ENCODE measurements at places on chromosomes 16 and 17.

- no peak for DNase-seq
Observed at GRCh38 chr16:11748404-11749254, 6.0 kb upstream of the TXNDC11 start.

DNA sequence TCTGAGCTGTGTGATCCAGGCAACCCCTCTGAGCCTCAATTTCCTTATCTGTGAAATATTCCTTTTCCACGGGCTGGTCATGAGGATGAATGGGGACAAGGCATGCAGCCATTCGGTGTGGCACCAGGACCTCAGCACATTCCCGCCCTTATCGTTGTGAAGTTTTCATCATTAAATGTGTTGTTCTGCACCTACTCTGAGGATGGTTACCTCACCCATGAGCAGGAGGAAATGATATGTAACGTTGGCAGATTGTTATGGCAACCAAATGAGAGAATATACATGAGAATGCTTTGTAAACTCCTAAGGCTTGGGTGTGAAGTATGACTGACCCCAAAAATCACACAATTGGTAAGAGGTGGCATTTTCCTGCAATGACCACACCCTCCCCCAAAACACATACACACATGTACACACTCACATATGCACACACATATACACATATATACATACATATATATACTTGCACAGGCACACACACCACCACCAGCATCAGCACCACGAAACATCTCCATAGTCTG is 39.5 kb downstream of the SMARCE1 start:
- DNase-seq = no peak

DNA sequence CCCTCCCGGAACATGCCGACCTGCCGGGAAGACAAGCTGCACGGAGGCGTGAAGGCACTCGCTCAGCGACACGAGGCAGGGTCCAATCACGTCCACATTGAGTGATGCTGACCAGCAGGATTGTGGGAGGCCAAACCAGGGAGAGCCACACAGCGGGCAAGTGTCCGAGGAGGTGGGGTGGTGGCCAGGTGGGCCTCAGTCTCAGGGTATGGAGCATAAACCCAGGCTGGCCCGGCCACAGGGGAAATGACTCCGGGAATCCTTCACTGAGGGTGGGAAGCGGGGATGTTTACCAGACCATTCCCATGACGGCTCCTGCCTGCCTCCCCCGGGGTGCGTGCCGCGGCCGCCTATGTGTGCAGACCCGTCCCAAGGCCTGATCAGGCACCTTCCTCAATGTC is 62.5 kb downstream of the RPH3AL start:
- DNase-seq = no peak

DNA sequence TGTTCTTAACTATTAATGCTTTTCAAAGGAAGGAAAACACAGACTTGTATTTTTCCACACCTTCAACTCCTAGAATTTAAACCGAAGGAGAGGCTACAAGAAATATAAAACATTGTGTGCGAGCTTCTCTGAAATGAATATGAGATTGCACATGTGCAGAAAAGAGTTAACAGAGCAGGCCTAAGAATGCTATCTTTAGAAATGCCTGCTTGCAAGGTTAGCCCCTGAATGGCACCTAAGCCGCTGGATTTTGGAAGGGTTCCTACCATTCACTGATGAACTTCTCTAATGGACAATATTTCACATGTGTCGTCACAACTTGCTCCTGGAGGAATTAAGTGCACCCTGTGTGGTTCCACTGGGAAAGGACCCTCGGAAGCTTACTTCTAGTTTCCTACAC is 69.3 kb downstream of the FBXL20 start:
- DNase-seq = no peak

GRCh38 chr17:4488989-4489595 is 9.6 kb upstream of the SPNS2 start:
- DNase-seq = no peak

DNA sequence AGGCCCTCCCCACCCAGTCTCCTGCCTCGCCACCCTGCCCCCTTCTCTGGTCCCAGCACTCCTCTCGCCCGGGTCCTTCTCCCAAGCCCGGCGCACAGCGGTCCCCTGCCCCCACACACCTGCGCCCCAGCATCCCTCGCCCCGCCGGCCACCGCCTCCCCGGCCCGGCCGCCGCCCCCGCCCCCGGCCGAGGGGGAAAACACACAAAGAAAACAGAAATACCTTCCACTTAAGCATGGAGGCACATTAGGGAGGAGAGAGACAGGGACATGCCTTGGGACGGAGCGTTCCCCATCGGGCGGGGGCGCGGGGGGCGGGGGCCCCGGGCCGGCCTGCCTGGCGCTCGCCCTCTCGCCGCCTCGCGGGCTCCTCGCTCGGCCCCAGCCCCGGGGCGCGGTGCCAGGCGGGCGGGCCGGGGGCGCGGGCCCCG is 326 bp downstream of the SRCIN1 start:
- no peak for DNase-seq

- no peak for DNase-seq
Observed at GRCh38 chr17:40545660-40546059, 19.6 kb downstream of the CCR7 start.

DNA sequence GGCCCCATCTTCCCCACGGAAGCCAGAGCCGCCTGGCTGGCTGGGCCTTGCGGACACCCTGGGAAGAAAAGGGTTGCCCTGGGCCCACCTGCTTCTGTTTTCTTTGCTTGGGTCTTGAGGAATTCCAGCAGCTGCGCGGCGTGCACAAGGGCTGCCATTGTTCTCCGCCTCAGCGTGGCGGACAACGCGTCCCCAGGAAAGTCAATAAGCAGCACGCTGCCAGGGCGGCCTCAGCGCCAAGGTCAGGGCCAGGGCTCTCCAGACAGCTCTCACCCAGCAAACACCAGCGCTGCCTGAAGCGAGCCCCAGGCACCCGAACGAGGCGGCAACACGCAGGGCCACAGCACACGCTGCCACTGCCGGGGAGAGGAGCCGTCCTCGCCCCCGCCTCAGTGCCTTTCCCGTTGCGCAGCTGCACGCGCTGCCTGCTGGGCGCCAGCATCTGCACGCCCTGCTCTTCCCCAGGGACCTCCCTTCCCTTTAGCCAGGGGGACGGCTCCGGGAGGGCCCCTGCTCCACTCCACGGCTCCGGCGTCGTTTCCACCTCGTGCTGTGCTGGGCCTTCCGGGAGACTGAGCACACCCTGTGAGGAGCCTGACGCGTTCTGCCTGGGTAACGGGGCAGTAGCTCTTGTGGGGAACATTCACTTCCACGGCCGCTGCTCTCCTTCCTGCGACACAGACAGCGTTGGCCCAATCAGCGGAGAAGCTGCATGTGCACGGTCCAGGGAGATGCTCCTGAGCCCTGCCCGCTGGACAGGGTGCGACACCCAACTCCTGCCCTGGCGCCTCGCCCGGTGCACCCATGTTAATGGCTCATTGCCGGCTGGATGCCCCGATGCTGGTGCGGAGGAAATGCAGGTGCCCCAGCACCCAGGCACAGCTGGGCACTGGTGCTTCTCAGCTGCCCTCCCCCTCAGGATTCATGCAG is 57.8 kb downstream of the LMF1 start:
- no peak for DNase-seq

- DNase-seq = no peak
Observed at GRCh38 chr16:4393240-4393600, 21.6 kb downstream of the VASN start.

DNA sequence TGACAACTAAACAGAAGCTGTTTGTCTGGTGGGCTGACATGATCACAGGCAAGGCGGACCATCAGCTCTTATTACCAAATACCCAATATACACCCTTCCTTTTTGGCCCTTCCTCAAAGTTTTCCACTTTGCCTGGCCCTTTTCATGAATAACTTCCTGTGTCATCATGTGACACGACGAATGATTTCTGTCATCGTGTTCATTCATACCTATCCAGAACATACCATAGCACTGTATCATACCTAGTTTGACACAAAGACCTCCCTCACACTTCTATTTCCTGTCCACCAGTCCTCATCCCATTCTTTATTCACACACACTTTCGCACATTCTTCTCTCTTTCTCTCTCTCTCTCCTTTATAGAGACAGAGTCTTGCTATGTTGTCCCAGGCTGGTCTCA is 131.8 kb downstream of the STX8 start:
- no peak for DNase-seq

DNA sequence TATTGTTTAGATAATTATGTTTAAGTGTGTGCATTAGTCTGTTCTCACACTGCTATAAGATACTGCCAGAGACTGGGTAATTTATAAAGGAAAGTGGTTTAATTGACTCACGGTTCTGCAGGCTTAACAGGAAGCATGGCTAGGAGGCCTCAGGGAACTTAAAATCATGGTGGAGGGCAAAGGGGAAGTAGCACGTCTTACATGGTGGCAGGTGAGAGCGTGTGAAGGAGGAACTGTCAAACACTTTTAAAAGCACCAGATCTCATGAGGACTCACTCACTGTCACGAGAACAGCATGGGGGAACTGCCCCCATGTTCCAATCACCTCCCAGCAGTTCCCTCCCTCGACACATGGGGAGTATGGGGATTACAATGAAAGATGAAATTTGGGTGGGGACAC is 203.5 kb upstream of the GOT2 start:
- no peak for DNase-seq

DNA sequence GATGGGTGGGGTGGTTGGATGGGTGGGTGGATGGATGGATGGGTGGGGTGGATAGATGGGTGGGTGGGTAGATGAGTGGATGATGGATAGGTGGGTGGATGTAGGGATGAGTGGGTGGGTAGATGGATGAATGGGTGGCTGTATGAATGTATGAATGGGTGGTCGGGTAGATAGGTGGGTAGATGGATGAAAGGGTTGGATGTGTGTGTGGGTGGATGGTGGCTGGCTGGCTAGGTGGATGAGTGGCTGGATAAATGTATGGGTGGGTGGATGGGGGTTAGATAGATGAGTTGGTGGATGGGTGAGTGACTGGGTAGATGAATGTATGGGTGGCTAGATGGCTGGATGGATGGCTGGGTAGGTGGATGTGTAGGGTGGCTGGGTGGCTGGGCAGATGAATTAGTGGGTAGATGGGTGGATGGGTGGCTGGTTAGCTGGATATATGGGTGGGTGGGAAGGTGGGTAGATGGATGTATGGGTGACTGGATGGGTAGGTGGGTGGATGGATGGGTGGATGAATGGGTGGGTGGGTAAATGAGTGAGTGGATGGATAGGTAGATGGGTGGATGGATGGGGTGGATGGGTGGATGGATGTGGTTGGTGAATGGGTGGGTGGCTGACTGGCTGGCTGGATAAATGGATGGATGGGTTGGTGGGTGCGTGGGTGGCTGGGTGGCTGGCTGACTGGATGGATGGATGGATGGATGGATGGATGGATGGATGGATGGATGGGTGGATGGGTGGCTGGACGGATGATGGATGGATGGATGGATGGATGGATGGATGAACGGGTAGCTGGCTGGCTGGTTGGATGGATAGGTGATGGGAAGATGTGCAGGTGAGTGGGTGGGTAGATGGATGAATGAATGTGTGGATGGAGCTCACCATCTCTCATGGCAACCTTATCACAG is 18.9 kb upstream of the GOSR2 start:
- DNase-seq = no peak

DNA sequence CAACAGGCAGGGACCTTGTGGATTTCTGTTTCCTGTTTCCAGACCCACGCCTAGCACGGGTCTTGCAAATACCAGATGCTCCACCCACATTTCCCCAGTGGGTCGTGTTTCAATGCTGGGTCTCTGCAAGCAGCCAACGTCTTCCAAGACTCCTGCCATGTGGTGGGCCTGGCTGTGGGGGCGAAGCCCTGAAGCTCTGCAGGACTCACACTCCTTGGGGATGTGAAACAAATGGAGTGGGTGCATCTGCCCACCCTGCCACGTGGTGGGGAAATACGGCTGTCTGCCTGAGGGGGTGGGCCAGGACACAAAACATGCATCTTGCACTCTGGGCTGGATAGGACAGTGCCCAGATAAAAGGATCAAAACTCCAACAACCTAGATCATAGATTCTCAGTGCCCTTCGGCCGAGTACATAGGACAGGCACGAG is 32.6 kb downstream of the FA2H start:
- DNase-seq = no peak

DNA sequence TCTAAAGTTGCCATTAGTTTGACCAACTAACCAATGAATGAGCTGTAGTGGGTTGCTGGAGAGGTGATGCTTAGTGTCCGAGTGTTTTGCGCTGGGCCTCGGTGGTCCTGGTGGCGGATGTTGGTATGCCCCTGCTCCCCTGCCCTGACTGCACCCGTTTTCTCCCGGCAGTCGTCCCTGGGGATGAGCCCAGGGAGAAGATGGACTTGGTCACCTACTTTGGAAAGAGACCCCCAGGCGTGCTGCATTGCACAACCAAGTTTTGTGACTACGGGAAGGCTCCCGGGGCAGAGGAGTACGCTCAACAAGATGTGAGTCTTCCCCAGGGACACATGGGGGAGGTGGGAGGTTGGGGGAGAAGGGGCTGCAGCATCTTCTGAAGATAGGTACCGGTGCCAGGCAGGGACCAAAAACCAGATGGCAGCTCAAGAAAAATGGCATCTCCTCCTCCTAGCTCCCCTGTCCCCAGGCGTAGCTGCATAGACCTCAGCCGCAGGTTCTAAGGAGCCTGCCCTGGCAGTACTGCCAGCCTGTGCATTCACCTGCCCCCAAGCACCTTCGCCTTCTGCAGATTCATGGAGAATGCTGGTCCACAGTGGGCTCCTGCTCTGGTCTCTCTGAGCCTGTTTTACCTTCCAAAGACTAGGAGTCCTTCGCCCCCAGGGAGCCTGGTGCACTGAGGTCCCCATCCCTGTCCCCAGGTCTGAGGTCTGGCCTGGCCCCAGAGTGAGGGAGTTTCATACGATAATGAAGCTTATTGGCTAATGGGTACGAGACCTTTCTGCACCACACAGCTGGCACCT is 5.3 kb downstream of the CNP start:
- no peak for DNase-seq

DNA sequence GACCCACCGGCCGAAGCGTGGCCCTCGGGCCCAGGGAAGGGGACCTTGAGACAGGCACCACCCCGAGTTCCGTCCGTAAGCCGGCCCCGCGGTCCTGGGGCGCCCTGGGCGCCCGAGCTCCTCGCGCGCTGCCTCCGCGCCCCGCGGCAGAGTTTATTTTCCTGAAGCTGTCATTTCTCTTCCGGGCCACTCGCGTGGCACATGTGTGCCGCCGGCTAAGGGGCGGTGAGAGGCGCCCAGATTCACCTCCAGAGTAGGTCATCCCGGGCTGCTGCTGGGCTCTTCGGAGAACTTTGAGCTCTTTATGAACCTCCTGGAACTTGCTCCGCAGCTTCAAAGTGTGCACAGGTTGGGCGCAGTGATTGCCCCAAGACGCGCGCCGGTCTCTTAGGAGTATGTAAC is 489 bp downstream of the ZC3H18 start:
- DNase-seq = no peak

- DNase-seq = no peak
Observed at GRCh38 chr16:84367297-84367680, 1.0 kb upstream of the ATP2C2 start.

GRCh38 chr17:55295411-55296170 is 30.8 kb downstream of the HLF start:
- DNase-seq = peak; percentile 18

GRCh38 chr16:85983606-85984230 is 84.8 kb downstream of the IRF8 start:
- DNase-seq = no peak

Data from NCI-H2029 (cell line).